Stimulated activated CD8-positive, alpha-beta memory T cell treated with anti-CD3 and anti-CD28 coated beads, Interleukin-4, amount 100 ng/mL, for 1 hour (primary cell): ENCODE measurements at places on chromosomes 12 and 14.

GRCh38 chr12:130674676-130675075 is 41.4 kb downstream of the RIMBP2 start:
- no peak for DNase-seq

GRCh38 chr14:21093018-21093417 is 5.4 kb downstream of the ZNF219 start:
- DNase-seq: no peak

- DNase-seq: no peak
Observed at GRCh38 chr14:60195179-60195810, 30.1 kb upstream of the DHRS7 start.

DNA sequence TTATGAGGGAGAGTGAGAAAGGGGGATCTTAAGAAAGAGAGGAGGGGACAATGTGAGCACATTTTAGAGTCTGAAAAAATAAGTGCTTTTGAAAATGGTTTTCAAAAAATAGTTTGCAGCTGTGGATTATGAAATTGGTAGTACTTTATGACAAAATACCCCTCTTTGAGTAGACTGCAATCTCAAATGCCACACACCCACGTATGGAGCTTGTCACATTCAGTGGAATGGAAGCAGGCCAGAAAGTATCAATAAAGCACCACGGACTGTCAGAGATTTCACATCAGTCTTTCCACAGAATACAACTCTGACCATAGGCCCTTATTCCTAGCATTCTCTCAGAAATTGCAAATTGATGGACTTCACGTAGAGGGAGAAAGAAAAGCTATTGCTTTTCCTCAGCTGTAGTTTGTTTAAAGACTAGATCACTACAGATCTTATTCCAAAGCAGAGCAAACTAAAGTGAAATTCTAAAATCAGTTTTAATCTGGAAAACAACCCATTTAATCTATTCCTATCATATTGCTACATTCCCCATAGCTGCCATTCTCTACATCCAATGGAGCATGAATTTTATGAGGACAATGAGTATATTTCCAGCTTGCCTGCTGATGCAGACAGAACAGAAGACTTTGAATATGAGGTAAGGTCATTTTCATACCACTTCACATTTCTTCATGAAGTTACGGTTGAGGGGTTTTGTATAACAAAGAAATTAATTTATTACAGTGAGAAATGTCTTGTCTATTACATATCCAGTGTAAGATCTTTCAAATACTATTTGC is 321.3 kb downstream of the PDZRN4 start:
- no peak for DNase-seq

- DNase-seq: no peak
Observed at GRCh38 chr12:3892631-3893030, 19.4 kb upstream of the PARP11 start.
